T-helper 1 cell (primary cell): ENCODE measurements at places on chromosomes 5 and 9.
A peak's percentile ranks its signal among the peaks of the same experiment; 100 is the strongest.

- DNase-seq = no peak
Measured at GRCh38 chr5:39360471-39361111, 3.7 kb downstream of the C9 start.

- DNase-seq = no peak
Measured at GRCh38 chr5:95374061-95374460, 17.1 kb upstream of the FAM81B start.

DNA sequence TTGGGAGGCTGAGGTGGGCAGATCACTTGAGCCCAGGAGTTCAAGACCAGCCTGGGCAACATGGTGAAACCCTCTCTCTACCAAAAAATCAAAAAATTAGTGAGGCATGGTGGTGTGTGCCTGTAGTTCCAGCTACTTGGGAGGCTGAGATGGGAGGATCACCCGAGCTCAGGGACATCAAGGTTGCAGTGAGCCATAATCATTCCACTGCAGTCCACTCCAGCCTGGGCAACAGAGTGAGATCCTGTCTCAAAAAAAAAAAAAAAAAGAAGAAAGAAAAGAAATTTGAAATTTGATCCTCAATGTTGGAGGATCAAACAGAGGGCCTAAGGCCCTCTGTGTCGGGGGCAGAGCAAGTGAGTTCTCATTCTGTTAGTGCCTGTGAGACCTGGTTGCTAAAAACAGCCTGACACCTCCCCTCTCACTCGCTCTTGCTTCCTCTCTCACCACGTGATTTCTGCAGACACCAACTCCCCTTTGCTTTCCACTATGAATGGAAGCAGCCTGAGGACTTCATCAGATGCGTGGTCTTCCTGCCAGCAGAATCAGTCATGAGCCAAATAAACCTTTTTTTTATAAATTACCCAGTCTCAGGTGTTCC lies 8.4 kb upstream of the GOLPH3 start:
- no peak for DNase-seq

GRCh38 chr5:179126506-179126991 lies 66.4 kb downstream of the ZNF354C start:
- DNase-seq = no peak

DNA sequence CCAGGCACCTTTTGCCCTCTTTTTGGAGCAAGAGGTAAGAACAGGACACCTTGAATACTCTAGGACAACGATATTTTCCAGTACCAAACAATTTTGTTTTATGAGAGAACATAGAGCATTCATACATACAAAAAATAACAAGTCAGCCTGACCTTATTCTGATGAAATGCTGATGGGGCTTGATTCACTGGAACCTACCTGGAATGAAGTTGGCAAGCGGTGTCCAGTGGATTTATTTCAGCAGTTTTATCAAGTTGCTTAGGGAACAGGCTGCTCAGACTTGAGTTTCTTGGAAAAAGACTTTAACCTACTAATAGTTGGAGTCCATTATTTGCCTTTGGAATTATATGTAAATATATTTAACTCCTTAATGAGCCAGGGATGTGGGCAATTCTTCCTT lies 322.0 kb downstream of the ARRDC3 start:
- DNase-seq = no peak

GRCh38 chr9:3271581-3271980 lies 254.2 kb downstream of the RFX3 start:
- no peak for DNase-seq

GRCh38 chr9:94511955-94512265 lies 43.0 kb upstream of the PCAT7 start:
- DNase-seq = no peak

GRCh38 chr5:174317256-174317894 lies 271.9 kb downstream of the NSG2 start:
- DNase-seq = no peak

DNA sequence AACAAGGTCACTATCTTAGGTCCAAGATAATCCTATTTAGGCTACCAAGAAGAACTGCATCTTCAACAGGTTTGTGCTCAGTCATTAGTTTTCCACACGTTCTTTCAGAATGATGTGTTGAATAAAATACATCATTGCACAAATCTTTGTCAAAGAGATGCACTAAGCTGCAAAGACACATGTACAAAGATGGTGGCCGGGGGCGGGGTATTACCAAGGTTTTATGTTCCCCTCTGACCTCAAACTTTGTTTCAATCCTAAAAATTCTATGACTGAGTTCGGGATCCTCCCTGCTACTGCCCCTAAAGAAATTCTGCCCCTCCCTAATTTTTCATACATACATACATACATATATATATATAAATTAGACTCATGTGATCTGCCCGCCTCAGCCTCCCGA lies 14.2 kb downstream of the HSPA9 start:
- no peak for DNase-seq

DNA sequence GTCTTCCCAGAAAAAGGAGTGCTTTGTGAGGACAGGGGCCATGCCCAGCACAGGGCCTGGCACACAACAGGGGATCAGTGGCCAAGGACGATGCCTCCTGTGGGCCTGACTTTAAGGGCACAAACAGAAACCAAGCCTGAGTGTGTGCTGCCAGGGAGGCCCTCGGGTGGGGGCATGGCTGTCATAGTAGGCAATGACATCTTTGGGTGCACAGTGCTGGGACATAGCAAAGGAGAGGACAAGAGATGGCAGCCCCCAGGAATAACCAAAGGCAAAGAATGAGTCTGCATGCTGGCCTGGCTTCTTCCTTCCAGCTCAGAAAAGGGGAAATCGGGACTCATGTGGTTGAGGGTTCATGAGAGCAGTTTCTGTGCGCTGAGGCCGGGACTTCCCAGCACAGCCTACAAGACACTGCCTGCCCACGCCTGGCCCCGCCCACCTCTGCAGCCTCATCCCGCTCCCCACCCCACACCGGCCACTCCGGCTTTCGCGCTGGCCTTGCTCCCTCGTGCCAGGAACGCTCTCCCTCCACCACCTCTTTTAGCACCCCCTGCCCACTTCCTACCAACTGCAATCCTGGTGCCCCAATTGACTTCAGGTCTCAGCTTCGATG lies 13.8 kb upstream of the LHX2 start:
- no peak for DNase-seq

DNA sequence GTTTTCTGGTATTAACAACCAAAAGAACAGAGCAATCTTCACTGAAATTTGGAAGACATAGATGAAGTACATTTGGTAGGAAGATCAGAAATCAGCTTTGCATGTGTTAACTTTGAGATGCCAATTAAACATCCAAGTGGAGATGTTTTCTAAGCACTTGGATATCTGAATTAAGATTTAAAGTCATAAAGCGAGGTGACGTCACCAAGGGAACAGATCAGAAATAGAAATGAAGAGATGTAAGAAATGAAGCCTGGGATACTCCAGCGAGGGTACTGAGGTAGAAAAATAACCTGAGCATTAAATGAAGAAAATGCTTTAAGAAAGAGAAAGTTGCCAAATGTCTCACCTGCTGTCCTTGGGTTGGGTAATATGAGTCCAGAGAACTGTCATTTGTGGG lies 1223.3 kb downstream of the MAT2B start:
- DNase-seq = no peak

GRCh38 chr5:76021936-76022584 lies 61.1 kb upstream of the SV2C start:
- DNase-seq = no peak

DNA sequence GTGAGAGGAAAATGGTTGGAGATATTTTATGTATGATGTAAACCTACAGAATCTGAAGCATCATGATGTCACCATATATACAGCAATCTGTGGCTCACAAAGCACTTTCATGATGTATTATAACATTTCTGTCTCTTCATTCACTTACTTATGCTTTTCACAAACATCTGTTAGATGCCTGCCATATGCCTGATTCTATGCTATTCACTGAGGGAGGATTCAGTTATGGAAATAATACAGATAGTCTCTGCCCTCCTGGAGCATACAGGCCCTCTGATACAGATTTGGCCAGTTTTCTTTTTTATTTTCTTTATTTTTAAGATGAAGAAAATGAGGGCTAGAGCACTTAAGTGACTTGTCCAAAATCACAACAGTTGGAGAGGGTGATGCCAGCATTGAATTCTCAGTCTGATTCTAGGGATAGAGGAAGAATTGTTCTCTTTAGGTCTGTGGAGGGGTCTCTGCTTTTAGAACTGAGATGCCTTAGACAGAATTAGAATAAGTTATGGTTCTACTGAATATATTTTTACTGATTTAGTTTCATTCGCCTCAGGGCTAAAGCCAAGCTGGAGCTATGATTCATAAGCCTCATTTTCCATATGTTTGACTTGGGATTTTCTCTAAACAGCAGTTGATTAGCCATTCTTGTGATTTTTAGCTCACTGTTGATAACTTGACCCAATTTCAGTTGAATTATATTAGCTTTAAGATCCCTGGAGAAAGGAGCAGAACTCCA lies 636.4 kb downstream of the PRELID2 start:
- DNase-seq = no peak

DNA sequence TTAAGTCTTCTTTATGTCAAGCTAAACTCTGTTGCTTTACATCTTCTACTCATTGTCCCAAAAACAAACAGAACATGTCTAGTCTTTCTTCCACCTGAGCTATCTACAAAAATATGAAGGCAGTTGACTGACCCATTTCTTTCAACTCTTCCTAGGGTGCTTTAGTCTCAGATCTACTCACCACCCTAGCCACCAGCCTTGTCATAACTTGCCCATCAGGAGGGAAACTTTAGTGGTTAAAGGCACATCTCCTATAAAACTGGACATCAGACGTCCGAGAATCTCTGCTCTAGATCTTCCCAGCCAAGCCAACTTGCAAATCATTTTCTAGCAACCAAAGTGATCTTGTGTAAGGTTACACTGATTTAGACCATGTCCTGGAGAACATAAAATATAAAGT lies 205.0 kb downstream of the ACTL7B start:
- no peak for DNase-seq

DNA sequence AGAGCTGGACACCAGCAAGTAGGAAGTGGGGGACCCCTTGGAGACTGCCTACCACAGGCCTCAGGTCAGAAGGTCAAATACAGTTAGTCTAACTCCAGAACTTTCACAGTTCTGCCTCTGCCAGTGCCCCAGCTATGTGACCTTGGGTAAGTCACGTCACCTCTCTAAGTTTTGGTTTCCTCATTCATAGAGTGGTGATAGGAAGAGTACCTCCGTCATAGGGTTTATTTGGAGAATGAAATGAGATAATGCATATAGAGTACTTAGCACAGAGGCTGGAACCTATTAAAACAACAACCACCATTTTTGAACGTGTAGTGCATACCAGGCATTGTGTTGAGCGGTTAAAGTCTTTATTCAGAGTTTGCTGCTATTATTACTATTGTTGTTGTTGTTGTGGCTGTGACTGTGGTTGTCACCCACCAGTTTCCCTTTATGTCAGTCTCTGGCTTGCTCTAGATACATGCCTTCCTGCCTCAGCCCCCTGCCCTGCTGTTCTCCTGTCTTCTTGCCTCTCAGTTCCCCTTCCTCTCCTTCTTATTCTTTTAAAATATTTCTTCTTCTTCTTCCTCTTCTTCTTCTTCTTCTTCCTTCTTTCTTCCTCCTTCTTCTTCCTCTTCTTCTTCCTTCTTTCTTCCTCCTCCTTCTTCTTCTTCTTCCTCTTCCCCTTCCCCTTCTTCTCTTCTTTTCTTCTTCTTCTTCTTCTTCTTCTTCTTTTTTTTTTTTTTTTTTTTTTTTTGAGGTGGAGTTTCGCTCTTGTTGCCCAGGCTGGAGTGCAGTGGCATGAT lies 67.8 kb downstream of the RALGPS1 start:
- peak; percentile 54 for DNase-seq

- DNase-seq = no peak
Measured at GRCh38 chr9:99356512-99356971, 134.5 kb downstream of the SEC61B start.

GRCh38 chr9:94867281-94867841 lies 140.9 kb downstream of the AOPEP start:
- DNase-seq = no peak

- no peak for DNase-seq
Measured at GRCh38 chr9:136024696-136025316, 63.6 kb upstream of the UBAC1 start.

- no peak for DNase-seq
Measured at GRCh38 chr9:111610149-111610548, 10.7 kb upstream of the PTGR1 start.

GRCh38 chr9:38118862-38119438 lies 49.9 kb upstream of the SHB start:
- no peak for DNase-seq

GRCh38 chr5:24065779-24066178 lies 558.4 kb downstream of the PRDM9 start:
- DNase-seq = no peak

GRCh38 chr9:115930472-115930871 lies 223.1 kb upstream of the PAPPA start:
- DNase-seq = no peak

DNA sequence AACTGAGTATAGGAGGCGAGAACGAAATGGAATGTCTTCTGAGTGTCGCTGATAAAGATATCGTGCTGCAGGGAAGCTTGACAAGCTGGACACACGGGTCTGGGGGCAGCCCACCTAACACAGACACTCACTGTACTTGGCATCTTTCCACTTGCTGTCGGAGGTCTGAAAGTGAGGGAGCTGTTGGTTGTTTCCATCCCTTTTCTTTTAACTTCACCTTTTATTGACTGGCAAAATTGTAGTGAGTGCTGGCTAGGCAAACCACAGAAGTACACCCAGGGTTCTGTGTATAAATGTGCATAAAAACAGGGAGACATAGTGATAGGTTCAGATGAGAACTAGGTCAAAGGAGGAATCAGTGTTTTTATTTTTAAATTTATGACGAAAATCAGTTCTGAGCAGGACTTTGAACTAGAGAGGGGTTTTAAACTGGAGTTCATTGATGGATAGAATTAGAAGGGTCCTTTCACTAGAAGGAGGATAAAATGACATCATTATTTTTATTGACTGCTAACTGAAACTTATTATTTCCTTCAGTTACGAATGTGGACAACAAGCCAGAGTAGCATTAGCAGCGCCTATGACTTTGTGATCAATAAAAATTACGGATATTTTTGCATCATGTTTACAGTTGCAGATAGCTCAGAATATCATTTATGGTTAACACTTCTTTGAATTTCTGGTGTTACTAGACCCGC lies 817 bp downstream of the GAPVD1 start:
- no peak for DNase-seq

- DNase-seq = no peak
Measured at GRCh38 chr9:119003201-119003611, 366.0 kb downstream of the BRINP1 start.

GRCh38 chr9:98870782-98871557 lies 63.5 kb downstream of the GALNT12 start:
- DNase-seq = no peak

DNA sequence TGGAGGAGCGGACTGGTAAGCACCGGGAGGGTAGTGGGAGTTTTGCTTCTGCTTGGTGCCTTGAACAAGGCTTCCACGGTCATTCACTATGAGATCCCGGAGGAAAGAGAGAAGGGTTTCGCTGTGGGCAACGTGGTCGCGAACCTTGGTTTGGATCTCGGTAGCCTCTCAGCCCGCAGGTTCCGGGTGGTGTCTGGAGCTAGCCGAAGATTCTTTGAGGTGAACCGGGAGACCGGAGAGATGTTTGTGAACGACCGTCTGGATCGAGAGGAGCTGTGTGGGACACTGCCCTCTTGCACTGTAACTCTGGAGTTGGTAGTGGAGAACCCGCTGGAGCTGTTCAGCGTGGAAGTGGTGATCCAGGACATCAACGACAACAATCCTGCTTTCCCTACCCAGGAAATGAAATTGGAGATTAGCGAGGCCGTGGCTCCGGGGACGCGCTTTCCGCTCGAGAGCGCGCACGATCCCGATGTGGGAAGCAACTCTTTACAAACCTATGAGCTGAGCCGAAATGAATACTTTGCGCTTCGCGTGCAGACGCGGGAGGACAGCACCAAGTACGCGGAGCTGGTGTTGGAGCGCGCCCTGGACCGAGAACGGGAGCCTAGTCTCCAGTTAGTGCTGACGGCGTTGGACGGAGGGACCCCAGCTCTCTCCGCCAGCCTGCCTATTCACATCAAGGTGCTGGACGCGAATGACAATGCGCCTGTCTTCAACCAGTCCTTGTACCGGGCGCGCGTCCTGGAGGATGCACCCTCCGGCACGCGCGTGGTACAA lies 556 bp downstream of the PCDHGC3 start:
- DNase-seq = no peak
